ENCODE measurements at places on chromosomes 6 and 20.

GRCh38 chr6:33620856-33621710 lies at the start of gene ITPR3:
TSS of gene ITPR3 (plus strand) at chr6:33621322. CDS start at chr6:33621603, 281 bp downstream.
- DNase-seq: no peak

DNA sequence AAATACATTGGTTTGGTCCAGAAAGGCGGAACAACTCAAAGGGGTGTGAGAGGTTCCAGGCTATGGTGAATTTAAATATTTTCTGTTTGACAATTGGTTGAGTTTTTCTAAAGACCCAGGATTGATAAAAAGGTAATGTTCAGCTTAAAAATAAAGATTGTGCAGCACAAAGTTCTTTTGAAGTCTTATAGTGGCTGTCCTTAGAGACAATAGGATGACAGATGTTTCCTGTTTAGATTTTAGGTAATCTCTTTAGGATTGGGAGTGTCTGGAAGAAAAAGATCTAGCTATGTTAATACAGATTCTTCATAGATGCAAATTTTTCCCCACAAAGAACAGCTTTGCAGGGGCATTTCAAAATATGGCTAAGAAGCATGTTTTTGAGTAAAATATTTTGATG lies 119.7 kb downstream of the GRIK2 start:
- DNase-seq: no peak

DNA sequence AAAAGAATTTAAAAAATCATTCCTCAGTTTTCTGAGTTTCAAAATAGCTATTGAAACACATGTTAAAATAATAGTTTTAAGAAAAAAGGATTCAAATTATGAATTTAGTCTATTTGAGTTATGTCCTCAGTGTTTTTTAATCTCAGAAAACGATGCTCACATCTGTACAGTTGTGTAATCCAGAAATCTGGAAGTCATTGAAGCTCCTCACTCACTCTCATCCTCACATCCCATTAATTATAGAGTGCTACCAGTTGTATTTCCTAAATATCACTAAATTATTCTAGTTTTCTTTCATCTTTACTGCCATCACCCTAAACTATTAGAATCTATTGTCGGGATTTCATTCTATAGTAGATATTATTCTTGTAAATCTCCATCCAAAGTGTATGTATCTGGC lies 234.7 kb upstream of the RIMS1 start:
- DNase-seq: no peak

DNA sequence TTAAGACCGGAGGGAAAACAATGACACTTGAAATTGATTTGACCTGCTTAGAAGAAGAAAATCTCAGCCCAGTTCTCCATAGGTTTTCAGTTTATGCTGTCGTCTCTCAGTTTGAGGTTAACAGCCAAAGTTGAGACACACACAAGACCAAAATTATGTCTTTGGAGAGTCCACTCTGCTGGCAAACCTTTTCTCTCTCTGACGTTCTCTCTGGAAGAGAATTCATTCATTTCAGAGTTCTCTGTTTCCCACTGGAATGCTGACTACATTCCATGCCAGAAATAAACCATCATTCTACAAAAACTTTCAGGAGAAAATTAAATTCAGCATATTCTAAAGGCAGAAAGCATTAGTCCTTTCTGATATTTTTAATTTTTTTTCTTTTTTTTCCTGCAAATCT lies 155.2 kb downstream of the TFAP2A start:
- no peak for DNase-seq

DNA sequence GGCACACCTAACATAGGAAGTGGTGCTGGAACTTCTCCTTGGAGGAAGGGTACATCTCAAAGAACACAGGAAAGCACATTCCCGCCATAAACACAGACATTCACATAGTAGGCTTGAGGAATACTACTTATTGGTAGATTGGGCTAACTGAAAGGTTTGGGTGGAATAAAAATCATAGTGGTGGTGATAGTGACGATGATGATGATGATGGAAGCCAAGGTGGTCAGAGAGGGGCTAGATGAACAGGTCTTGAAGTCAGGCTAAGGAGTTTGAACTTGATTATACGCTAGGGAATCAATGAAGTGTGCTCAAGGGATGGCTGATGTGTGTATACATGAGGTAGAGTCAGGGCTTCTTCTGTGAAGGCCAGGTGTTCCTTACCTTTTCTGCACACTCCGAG lies 12.0 kb upstream of the PLEKHG1 start:
- DNase-seq: no peak

- no peak for DNase-seq
Measured at GRCh38 chr6:8329562-8329961, 105.8 kb downstream of the SLC35B3 start.

All from epithelial cell of proximal tubule (primary cell).